ENCODE measurements at places on chromosomes 4 and X.
A peak's percentile ranks its signal among the peaks of the same experiment; 100 is the strongest.

DNA sequence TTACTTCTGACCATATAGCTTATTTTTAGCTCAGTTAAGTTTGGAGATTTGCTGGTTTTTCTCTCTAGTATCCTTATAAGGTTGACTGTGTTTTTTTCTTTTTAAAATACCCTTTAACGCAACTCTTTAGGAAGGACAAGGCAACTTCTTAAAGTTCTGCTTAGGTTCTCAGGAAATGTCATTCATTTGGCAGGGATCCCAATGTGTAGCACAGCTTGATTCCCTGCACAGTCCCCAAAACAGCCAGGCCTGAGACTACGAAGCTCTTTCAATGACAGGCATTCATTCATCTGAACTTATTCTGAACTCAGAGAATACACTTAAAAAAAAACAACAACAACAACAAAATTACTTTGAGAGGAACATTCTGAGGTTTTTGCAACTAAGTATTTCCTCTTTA, 1765.8 kb downstream of the PCDH7 start:
- no peak for DNase-seq

DNA sequence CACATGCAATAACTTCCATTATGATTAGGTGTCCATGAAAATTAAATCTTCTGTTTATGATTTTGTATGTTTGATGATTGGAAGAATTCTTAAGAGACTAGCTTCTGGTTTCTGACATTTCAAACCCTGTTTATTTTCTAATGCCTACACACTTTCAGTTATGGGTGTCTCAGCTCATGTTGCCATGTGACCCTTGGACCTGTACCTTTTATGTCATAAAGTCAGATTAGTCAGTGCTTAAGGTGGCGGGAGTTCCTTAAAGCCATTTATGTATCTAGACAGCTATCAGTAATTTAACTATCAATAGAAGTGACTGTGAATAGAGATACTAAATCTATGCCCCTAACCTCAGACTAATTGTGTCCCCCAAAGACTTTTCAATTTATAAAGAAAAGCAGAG, 155.6 kb downstream of the GBA3 start:
- DNase-seq: no peak

- no peak for DNase-seq
Observed at GRCh38 chr4:168540503-168541265, 43.8 kb downstream of the PALLD start.

GRCh38 chr4:20251031-20251795, 492 bp upstream of the SLIT2 start:
- no peak for DNase-seq

GRCh38 chrX:109785053-109785452, 52.0 kb upstream of the ACSL4 start:
- DNase-seq: no peak

- DNase-seq: peak; percentile 47
Observed at GRCh38 chrX:15675490-15675921, 10.9 kb upstream of the CLTRN start.

- DNase-seq: no peak
Observed at GRCh38 chrX:12921886-12922598, 15.6 kb downstream of the TLR8 start.

DNA sequence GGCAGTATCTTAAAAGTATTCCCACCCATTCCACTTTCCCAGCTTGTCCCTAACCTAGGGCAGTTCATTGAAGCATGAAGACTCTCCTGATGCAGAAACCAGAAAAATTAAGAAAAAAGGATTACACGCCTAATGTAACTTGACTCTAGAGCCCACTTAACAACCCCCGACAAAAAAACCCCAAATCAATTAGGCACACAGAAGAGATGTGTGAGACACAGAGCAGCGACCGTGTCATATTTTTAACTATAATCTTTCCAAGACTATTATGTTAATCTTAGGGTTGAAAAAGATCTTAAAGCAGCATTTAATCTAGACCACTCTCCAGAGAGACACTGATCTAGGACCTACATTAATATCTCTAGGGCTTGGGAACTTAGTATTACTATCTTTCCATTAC, 1.3 kb downstream of the YTHDC1 start:
- no peak for DNase-seq

- DNase-seq: no peak
Observed at GRCh38 chrX:22063284-22063683, 31.2 kb downstream of the PHEX start.

GRCh38 chr4:8901335-8901734, 29.7 kb upstream of the HMX1 start:
- no peak for DNase-seq

- no peak for DNase-seq
Observed at GRCh38 chrX:31366041-31366440, 294.2 kb upstream of the FTHL17 start.

- no peak for DNase-seq
Observed at GRCh38 chrX:70577442-70577841, 132.8 kb downstream of the DLG3 start.

DNA sequence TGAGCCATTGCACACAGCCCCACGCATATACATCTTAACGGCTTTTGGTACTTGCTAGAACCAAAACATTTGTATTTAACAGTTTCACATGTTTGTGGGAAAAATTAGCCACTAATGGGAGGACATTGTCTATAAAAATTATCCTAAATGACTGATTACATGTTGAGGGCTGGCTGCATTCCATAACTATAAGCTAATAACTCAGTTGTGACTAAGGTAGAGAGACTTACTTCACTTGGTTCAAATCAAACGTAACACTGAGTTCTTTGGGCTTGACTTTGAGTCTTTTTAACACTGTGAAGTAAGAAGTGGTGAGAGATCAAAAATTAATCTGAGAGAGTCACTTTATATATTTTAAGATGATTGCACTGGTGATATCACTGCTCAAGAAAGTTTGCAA, 47.9 kb upstream of the PGRMC2 start:
- no peak for DNase-seq

- DNase-seq: no peak
Observed at GRCh38 chrX:45372151-45372550, 171.5 kb upstream of the DIPK2B start.

GRCh38 chr4:48139691-48140090, 5.6 kb upstream of the TXK start:
- no peak for DNase-seq

GRCh38 chrX:72141372-72142004, 9.8 kb upstream of the RTL5 start:
- DNase-seq: no peak

- DNase-seq: no peak
Observed at GRCh38 chr4:11604821-11605220, 176.1 kb upstream of the HS3ST1 start.

DNA sequence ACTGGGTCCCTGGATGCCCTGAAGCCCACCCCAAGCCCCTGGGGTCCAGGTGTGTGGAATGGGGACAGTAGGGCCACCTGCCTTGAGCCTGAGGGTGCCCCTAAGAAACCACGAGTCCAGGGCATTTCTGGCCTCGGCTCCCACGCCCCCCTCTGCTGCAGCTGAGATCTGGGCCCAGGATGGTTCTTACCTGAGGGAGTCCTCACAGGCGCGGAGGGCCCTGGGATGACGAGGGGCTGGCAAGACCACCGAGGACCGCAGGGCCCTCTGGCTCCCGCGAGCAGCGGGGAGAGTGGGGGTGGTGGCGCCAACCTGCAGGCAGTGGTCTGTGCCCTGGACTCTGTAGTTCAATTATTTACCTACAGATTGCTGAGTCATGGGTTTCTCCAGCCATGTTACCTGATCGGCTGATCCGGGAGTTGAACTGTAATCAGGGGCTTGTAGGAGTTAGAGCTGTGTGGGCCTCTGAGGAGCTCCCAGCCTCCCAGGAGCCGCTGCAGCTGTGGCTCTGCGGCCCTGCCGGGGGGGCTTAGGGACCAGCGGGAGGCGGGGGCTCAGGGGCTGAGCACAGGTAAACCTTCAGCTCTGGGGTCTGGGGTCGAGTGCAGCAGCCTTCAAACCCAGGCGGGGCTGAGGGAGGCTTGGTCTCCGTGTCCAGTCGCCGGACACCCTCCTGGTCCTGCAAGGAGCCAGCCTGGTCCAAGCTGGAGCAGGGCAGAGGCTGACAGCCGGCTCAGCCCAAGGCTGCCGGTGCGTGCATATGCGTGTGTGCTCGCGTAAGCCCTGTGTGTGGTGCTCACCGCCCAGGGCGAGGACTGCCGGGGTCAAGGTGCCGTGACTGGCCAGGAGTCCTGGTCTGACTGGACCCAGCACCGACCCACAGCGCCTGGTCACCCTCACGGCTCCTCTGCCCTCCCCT, at the start of gene SLC26A1:
SLC26A1 (minus strand) TSS at position 294 of the 919 bp plus-strand sequence. CDS start 1,701 bp downstream, outside the sequence.
- no peak for DNase-seq

- DNase-seq: no peak
Observed at GRCh38 chrX:118548841-118549240, 53.2 kb downstream of the DOCK11 start.

- no peak for DNase-seq
Observed at GRCh38 chr4:10035130-10035529, 13.8 kb upstream of the SLC2A9 start.

DNA sequence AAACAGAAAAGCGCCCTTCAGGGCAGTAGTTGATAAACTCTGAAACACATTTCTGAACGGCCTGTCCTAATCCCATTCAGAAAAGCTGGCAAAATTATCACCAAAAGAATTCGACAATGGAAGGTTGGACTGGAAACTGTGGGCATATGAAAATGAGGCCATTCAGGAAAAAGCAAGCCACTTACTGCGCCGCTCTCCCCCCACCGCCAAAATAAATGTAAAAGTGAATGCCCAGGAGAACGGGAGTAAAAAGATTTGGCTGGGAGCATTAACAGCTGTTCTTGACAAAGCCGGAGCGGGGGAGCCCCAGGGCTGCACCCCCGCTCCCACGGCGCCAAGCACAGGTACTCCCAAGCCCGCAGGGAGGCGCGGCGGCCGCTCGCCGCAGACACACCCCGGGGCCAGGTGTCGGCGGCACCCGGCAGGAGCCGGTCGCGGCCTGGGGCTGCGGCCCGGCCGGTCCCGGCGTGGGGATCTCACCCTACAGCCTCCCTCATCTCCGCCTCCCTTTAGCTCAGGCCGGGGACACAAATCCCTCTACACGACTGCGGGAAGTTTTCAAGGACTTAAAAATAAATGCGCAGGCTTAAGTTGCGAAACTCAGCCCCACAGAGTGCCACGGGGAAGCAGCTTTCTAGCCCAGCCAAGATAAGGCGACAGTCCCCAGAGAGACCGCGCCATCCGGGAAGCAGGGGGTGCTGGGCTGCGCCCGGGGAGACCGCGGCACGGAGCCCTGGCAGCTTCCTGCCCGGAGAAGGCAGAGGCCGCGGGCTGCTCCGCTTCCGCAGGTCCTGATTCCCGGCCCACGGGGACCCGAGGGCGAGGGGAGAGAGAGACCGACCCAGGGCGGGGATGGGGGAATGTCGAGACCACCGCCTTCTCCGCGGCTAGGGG, 593 bp downstream of the SH3RF1 start:
- DNase-seq: no peak

- DNase-seq: no peak
Observed at GRCh38 chr4:42632653-42633382, 24.1 kb downstream of the ATP8A1 start.

- DNase-seq: no peak
Observed at GRCh38 chr4:93199492-93199891, 629.1 kb upstream of the ATOH1 start.

DNA sequence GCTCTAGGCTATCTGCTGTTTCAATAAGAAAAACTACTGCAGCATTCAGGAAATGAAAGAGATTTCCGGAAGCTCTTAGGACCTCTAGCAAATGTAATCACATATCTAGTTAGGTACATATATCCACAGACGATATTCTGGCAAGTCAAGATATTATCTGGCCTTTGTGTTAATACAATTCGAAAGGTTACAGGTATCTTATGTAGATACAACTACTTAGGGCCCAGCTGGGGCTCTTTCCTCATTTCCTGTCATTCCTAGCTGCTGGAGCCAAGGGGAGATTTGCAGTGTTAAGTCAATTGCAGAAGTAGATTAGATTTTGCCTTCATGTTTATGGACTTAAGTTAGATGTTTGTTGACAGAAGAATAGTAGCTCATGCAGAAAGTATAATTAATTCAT, 299.5 kb downstream of the ARHGAP24 start:
- no peak for DNase-seq

DNA sequence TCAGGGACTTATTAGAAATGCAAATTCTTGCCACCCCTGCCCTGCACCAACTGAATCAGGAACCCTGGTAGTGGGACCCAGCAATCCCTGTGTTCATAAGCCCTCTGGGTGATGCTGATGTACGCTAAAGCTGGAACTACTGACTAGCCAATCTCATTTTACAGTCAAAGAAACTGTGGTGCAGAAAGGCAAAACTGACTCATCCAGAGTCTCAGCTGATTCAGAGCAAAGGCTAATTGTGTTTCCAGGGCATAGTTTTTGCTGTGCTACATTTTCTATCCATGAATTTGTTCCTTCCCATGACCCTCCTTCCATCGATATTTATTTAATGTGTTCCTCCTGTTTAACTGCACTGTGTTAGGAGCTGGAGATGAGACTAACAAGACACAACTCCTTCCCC, 207.5 kb downstream of the REPS2 start:
- no peak for DNase-seq

DNA sequence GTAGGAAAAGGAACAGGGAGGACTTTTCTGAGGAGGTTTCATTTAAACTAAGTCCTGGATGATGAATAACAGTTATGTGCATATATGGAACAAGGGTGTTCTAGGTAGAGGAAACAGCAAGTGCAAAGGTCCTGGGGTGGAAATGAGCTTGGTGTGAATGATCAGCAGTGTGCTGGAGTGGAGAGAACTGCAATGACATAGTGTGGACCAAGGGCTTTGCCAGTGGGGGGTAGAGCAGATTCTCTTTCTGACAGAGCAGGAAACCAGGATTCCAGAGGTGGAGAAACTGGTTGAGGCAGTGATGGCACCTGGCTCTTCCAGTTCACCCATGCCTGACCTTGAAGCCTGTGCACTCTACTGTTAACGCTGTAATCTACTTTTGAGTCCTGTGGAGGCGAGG, 1.7 kb downstream of the PPP1R3F start:
- DNase-seq: no peak

GRCh38 chrX:155055494-155055893, 15.4 kb downstream of the CMC4 start:
- no peak for DNase-seq

DNA sequence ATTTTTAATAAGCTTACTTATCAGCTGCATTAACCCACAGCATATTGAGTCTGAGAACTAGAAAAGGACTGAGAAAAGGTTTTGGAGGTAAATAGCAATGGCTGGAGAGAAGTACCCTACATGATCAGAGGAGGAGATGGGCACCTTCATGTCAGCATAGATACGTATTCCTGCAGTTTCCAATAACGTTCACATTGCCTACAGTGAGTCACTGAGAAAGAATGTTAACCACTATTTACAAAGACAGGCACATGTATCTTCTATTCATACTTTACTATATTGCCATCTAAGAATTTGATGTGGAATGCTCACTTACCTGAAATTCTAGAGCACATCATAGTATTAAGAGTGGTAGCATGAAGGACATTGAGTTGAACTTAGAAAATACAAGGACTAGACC, 92.5 kb downstream of the TLL1 start:
- DNase-seq: no peak

DNA sequence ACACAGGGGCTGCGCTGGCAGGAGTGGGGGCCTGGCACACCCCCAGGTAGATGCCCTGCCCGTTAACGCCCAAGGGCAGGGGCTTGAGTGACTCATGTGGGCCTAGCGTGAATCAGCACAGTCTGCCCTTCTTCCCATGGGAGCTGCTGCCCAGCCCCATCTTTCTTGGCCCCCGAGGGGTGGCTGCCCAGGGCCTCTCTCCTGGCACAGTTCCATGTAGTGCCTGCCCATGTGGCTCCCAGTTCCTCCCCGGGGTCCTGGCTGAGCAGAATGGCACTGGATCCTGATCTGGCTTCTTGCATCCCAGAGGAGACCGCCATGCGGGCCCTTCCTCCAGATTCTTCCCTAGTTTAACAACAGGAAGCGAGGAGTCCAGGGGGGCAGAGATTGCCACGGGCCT, 2.1 kb upstream of the AVPR2 start:
- no peak for DNase-seq
